ENCODE measurements at places on chromosomes 1 and 21.

- no peak for DNase-seq
These were observed 118.0 kb upstream of the MARK1 start for GRCh38 chr1:220409771-220410595.

DNA sequence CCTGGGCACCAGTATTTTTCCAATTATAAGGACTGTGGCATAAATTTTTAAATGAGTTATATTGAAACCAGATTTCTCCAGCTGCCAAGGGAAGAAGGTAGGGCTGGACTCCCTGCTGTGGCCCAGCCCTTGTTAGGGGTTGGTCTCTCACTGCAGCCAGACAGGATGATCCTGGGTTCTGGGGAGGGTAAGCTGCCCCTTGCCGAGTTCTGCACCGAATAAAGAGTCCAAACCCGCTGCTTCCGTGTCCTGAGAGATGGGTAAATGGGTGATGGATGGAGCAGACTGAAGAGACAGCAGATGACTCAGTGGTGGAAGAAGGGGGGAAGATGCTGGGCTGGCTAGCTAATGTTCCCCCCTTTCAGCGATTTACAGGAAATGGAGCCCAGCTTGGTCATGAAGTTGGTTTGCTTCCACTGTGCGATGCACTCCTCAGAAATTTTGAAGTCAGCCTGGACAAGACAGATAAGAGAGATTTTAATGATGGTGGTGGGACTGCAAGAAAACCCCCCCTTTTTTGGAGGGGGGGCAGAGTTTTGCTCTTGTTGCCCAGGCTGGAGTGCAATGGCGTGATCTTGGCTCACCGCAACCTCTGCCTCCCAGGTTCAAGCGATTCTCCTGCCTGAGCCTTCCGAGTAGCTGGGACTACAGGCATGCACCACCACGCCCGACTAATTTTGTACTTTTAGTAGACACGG is 41.4 kb downstream of the YARS1 start:
- no peak for DNase-seq

DNA sequence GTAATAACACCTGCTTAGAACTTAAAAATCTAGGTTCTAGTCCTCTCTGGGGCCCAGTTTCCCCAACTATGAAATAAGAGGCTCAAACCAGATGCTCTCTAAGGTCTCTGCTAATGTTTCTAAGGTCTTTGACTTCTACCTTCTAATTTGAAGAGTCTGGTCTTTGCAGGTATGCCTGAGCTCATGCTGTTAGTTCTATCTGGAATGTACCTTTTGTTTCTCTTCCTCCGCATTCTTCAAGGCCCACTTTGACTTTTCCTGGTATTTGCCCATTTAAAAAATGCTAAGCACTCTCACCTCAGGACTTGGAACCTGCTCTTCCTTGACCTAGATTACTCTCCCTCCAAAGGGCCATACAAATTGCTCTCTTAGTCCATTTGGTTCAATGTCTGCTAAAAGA is 13.5 kb downstream of the SLC35D1 start:
- no peak for DNase-seq

GRCh38 chr1:54356680-54357147 is 49.5 kb downstream of the SSBP3 start:
- DNase-seq: no peak

DNA sequence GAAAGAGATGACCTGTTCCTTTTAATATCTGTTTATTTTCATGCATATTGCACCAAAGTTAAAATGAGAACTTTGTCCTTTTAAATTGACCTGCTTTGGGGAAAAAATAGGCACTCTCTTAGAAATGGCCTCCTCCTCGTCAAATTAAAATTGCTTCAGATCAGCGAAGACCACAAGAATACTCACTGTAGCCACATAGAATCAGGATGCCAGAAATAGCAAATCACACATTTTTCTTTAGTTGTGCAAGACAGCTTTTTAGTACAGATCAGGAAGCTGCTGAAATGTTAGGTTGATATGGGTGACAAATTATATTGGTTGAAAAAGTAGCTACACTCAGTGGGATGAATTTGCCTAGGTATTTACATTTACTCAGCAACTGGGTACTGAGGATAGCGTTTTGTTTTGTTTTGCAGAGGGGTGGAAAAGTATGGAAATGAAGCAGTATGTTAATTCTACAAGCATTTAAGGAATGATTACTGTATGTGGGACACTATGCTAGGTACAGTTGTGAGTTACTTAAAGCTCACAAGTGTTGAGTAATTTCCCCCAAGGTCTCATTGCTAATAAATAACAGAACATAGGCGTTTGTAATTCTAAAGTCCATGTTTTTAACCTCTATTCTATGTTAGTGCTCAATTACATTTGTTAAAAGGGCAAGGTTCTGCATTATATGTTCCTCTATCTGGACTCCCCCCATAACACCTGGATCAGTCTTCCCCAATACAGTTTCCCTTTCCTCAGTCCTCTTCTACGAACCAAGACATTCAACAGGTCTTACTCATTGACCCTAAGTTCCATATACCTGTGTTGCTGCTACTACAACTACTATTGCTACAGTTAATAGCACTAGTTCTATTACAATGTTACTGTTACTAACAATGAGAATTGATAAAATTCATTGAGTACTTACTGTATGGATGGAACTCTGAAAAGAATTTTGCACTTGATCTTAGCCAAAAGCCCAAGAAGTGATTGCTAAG is 99.4 kb upstream of the S1PR1 start:
- no peak for DNase-seq

DNA sequence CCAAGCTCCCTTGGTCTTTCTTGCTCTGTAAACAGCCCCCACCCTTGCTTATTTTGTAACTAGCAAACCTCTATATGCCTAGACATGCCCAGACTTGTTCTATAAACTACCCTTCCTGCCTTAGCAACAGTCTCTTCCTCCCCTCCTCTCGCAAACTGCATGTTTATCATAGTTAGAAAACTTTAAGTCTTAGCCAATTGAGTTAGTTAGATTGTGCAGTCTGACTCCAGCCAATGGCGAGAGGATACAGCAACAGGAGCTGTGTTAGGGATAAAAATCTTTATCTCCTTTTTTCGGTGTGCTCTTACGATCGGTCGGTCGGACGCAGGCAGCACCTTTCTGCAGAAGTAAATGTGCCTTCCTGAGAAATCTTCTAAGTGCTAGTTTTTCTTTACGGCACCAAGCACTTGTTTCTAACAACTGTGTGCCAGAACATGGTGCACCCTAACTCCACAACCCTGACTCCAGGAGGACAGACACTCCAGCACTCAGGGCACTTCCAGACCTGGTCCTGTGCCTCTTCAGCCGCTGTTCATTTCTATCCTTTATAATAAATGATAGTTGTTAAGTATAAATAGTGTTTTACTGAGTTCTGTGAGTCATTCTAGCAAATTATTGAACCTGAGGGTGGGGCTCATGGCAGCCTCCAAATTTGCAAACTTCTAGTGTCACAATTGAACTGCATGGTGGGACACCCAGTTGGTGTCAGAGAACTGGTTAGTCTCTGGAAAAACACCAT is 25.7 kb upstream of the GNG4 start:
- no peak for DNase-seq

DNA sequence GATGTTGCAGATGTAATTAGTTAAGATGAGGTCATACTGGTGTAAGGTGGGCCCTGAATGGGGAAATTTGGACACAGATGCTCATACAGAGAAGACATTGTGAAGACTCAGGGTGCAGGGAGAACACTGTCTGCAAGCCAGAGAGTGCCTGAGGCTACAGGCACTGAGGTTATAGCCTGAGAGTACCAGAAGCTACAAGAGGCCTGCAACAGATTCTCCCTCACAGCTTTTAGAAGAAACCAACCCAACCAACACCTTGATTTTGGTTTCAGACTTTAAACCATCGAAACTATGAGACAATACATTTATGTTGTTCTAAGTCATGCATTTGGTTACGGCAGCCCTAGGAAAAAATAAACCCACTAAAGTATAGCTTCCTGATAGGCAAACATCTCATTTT is 321.7 kb upstream of the USP25 start:
- no peak for DNase-seq

GRCh38 chr1:156436141-156437036 is 64.2 kb downstream of the MEF2D start:
- DNase-seq: no peak

DNA sequence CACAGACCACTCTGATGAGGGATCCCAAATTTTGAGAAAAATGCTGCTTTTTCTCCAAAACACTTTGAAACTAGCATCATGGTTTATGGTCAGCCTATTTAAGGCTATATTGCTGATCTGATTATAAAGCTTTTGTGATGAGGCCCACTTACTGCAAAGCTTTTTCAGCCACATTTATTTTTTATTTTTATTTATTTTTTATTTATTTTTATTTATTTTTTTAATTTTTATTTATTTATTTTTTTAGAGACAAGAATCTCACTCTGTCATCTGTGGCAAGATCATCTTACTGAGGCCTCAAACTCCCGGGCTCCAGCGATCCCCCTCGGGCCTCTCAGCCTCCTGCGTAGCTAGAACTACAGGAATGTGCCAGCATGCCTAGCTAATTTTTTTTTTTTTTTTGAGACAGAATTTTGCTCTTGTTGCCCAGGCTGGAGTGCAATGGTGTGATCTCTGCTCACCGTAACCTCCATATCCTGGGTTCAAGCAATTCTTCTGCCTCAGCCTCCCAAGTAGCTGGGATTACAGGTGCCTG is 5.2 kb upstream of the BCAS2 start:
- DNase-seq: no peak

DNA sequence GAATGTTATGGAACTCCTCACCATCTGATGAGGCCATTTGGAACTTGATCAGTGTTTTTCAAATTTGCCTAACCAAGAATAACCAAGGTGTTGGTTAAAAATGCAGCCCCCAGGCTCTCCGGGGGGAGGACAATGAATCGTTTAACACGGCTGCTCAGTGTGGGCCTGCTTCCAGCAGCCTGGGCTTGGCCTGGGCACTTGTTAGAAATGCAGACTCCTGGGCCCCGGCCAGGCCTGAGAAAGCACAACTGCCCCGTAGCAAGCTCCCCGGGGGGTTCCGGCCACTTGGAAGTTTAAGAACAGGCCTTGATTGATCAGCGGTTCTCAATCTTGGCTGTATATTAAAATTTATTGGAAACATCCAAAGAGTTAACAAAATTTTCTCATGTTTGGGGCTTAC is 22.8 kb upstream of the C2CD2 start:
- DNase-seq: no peak

DNA sequence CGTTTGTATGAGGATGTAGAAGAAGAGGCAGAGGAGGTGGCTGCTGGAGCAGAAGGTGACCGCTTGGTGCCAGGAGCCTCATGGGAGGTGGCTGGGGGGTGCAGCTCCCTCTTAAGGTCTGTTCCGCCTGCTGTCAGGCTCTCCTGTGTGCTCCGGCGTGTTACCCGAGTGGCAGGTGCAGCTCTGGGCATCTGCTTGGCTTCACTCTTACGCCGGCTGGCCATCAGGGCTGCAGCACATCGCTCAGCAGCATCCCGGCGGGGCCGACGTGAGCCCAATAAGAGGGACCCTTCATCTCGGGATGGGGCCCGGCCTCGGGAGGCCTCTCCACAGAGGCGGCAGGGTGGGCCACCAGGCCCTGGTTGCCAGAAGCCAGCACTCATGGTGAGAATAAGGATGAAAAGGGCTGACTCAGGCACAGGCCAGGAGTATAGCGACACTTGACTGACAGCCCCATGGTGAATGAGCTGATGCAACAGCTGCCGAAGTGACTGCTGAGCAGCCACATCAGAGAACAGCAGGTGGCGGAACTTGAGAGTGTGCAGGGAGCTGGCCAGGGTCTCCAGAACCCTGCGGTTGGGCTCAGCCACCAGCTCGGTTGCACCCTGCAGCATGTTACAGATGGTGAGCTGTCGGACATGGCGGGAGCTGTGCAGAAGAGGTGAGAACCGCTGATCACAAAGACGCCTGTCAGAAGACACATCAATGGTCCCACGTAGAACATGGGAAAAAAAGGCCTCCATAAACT is 17.5 kb downstream of the LRRC41 start:
- peak; percentile 22 for DNase-seq

GRCh38 chr1:47434051-47434842 is 3.6 kb upstream of the FOXD2 start:
- DNase-seq: no peak

DNA sequence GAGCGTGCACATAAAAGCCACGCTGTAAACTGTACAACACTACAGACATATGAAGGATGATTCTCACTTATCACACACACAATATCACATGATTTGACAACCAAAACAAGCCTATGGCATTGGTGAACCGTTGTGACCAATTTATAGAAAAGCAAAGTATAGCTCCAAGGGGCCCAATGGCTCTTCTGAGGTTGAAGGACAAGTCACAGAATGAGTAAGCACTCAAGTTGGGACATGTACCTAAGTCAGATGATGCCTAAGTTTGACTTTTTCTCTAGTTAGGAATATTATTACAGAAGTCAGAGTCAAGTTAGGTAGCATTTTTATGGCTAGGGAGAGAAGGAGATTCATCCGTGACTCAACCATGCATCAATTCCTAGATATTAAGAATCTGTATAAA is 45.7 kb downstream of the PLPP3 start:
- DNase-seq: no peak

GRCh38 chr1:166470014-166470413 is 303.2 kb upstream of the FAM78B start:
- DNase-seq: no peak

GRCh38 chr1:25640646-25641328 is 24.2 kb downstream of the MAN1C1 start:
- no peak for DNase-seq

GRCh38 chr1:24286246-24287010 is 32.7 kb upstream of the GRHL3 start:
- DNase-seq: no peak

- DNase-seq: no peak
These were observed 27.6 kb downstream of the TTC39A start for GRCh38 chr1:51302746-51303145.

GRCh38 chr1:119933397-119933796 is 37.1 kb upstream of the ADAM30 start:
- no peak for DNase-seq

- no peak for DNase-seq
These were observed 272.0 kb downstream of the FOXD2 start for GRCh38 chr1:47709872-47710231.

DNA sequence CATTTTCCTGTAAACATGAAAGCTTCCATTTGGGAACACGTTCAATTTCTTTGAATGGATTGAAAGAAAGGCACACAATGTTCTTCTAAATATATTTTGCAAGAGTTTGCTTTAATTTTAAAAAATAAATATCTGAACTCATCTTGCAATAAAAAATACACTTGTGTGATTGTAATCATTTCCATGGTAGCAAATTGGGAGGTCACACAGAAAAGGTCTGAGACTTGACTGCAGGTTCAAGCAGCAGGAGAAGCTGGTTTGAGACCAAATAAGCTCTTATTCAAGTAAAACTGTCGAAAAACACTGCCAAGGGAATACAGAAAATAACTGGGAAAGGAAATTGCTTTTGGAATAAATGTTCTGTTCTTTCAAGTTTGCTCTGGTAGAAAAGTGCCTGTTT is 498.9 kb downstream of the ADGRL2 start:
- DNase-seq: no peak

DNA sequence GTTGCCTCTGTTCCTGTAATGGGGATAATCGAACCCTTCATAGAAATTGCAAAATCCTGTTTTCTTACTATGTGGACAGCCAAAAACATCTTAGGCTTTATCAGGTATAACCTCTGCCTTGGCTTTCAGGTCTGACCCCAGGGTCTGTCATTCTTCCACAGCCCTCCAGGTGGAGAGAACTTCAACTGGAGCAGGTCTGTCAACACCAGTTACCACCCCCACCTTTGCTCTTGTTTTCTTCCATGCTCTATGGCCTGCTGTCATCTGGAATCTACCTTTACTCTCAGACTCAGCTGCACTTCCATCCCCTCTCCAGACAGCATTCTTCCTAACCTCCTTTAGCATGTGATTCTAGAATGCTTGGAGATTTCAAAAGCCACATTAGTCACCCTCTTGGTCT is 10.4 kb upstream of the GJA9 start:
- DNase-seq: no peak

Data from activated CD8-positive, alpha-beta memory T cell treated with anti-CD3 and anti-CD28 coated beads for 48 hours (primary cell).